ENCODE measurements at places on chromosomes 1 and 21.

DNA sequence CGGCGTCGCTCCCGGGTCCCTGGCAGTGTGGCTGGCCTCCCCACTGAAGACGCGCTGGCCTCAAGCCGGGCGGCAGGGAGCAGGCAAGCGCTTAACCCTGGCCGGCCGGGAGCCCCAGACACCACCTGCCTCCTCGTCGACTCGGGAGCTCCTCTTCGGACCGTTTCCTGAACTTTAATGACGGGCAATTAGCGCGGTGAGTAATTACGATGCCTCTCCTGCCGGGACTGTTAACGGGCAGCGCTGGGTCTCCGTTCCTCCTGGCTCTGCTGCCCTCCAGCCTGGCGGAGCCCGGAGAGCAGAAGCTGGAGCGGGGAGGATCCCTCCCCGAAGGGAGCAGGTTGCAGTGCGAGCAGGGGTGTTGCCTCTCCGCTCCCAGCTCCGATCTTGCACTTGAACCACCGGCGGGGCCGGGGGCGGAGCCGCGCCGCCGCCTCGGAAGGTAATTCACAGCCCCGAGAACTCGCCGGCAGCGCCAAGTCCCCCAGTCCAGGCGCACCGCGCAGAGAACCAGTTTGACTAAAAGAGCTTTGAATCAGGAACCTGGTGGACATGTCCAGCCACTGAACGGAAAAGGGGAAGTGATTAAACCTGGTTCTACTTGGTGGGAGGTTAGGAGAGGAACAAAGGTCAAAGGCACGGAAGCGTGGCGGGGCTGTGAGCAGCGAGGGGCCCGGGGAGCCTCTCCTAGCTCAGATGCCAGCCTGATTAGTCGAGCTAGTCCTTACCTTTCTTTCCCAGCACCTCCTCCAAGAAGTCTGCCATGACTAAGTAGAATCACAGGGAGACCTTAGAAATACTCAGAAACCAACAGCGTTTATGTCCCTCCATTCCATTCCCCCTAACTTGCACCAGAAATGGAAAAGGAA lies 18.3 kb upstream of the PLEKHA6 start:
- DNase-seq: no peak

DNA sequence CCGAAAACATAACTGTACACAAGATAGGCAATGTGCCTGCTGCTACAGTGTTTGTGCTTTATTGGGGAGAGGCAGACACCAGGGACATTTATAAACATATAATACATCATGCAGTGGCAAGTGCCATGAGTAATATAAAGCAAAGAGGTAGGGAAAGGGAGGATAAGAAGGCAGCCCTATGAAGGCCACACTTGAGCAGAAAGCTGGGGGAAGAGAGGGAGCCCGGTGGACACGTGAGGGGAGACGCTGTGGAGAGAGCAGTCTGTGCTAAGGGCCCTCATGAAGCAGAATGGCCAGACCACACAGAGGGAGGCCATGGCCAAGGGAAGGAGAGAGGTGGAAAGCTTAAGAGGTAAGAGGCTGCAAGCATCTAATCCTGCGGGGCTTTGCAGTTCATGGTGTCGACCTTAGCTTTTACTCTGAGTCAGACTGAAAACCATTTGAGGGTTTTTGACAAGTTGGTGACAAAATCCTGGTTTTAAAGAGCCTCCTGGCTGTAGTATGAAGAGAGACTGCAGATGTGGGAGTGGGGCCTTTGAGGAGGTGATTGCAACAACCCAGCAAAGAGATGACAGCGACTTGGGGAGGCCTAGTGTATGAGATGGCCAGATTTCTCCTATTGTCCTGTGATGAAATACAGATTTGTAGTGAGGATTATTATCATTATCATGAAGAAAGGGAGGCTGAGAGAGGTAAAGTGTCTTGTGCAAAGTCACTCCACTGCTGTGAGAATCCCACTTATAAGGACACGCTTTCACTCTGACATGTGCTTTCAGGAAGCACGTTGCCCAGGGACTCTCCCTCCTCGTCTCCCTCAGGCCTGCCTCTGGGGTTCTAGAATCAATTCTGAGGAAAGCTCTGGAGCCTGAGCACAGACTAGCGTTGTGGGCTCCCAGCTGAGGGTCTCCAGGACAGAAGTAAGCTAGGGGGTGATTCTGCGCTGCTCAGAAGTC lies 192.9 kb downstream of the RHOU start:
- DNase-seq: no peak

DNA sequence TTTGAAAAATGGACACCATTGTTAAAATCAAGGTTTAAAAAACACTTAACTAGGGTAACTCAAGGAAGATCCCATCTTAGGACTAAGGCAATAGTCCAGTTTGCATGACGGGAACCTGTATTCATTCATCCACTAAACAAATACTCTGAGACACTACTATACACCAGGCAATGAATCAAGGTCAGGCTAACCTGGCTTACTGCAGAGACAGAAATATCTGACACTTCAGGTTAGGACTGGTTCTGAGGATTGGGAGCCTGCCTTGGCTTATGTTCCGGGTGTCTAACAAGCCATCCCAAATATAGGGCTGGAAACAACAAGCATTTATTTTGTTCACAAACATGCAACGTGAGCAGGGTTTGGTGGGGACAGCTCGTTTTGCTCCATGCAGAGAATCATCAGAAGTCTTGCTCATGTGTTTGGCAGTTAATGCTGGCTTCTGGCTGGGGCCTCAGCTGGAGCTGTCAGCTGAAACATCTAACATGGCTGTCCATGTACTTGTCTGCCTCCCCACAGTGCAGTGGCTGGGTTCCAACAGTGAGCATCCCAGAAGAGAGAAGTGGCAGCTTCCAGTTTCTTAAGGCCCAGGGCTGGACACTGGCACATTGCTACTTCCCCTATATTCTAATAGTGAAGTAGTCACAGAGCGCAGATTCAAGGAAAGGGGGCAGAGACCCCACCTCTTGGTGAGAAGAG lies 37.0 kb upstream of the CAMK1G start:
- no peak for DNase-seq

GRCh38 chr1:51986718-51987117 lies 3.8 kb downstream of the RAB3B start:
- no peak for DNase-seq

DNA sequence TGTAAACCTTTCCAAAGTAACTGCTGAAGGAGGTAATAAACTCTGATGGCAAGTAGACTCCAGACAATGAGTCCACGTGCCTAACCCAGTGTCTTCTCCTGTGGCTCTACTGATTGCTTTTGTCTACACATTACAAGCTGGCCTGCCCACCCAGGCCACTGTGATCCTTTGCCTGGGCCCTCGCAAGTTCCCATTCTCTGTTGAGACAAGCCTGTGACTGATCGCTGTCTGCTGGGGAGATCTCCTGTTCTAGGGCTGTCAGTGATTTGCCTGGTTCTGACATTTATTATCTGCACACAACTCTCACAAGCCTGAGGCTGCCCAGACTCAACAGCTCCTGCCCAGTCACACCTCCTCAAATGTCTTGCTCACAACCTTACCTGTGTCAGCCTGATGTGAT lies 81.4 kb downstream of the CYYR1 start:
- DNase-seq: no peak

DNA sequence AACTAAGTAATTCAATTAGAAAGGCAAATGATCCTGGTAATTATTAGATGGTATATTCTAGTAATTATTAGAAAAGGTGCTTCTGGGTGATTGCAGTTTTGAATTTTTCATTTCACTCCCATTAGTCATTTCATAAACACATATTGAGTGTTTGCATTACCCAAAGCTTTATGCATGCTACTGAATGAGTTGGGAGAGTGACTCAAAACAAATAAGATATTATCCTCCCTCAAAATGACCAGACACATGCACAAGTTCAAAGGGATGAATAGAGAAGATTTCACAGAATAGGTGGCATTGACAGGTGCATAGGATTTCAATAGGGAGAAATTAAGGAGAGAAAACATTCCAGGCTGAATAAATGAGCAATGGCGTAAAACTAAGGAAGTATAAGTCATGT lies 84.7 kb downstream of the PHTF1 start:
- DNase-seq: no peak

- no peak for DNase-seq
Observed at GRCh38 chr1:21205416-21205815, 28.7 kb upstream of the EIF4G3 start.

DNA sequence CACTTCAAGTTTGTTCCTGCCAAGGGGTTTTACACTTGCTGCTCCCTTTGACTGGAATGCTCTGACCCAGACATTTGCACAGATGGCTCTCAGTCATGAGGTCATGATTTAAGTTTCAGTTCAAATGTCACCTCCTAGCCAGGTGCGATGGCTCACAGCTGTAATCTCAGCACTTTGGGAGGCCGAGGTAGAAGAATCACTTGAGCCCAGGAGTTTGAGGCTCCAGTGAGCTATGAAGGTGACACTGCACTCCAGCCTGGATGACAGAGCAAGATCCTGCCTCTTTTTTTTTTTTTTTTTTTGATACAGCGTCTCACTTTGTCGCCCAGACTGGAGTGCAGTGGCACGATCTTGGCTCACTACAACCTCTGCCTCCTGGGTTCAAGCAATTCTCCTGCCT lies 4.5 kb upstream of the ZMYM4 start:
- DNase-seq: no peak

GRCh38 chr1:85196358-85196757 lies 4.5 kb downstream of the SYDE2 start:
- no peak for DNase-seq

GRCh38 chr1:156270314-156270713 lies 12.3 kb downstream of the SMG5 start:
- DNase-seq: no peak

GRCh38 chr21:36076878-36077655 lies 7.2 kb downstream of the CBR1 start:
- no peak for DNase-seq

- DNase-seq: no peak
Observed at GRCh38 chr1:169483500-169483966, 2.2 kb downstream of the SLC19A2 start.

DNA sequence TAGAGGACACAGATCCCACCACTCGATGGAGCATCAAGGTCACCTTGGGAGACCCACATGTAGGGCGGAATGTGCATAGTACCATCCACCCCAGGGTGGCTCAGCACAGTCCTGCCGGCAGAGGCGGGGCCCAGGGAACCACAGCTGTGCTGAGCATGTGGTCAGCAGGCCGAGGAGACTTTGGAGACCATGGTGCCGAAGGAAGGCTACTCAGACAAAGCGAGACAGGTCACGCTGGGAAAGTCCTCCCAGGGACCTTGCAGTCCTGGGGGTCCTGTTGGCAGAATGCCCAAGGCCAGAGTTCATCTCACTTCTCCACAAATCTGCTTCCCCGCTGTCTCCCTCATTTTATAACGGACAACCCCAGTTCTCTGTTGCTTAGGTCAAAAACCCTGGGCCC lies 22.5 kb downstream of the WNT3A start:
- DNase-seq: no peak

GRCh38 chr21:44701541-44701940 lies 4.6 kb downstream of the KRTAP10-12 start:
- DNase-seq: no peak

- no peak for DNase-seq
Observed at GRCh38 chr21:33831962-33832659, 83.5 kb downstream of the ATP5PO start.

- no peak for DNase-seq
Observed at GRCh38 chr1:98940069-98940721, 64.5 kb downstream of the PLPPR5 start.

DNA sequence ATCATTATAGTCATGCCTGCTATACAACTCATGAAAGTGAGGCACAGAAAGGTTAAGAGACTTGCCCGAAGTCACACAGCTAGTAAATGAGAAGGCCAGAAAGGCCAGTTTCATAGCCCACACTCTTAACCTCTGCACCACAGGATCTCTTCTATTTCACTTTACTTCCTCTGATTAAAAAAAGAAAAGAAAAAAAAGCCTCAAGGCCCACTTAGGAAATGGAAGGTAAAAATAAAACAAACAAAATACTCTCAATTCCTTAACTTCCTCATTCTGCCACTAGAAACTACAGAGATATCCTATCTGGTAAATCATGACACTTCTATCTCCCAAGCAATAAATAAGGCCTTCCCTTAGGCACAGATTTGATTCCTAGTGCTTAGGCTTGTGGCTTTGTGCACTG lies 7.6 kb upstream of the ENAH start:
- no peak for DNase-seq

DNA sequence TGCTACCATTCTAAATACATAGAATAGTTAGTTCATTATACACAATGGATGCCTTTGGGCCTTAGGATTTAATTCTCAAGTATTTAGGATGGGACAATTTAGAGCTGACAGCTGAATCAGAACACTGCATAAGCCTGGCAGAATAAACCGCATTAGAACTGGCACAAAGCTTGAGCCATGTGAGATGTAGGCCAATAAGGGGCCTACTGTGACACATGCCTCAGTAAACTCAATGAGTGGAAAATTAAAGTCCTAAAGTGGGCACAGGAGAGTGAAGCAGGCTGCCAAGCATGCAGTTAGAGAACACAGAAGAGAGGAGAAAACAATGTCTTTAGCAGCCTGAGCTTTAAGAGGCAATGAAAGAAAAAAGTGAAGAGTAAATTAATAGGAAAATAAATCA lies 24.3 kb downstream of the SCYL3 start:
- DNase-seq: no peak

- no peak for DNase-seq
Observed at GRCh38 chr1:171717062-171717718, 24.7 kb downstream of the VAMP4 start.

DNA sequence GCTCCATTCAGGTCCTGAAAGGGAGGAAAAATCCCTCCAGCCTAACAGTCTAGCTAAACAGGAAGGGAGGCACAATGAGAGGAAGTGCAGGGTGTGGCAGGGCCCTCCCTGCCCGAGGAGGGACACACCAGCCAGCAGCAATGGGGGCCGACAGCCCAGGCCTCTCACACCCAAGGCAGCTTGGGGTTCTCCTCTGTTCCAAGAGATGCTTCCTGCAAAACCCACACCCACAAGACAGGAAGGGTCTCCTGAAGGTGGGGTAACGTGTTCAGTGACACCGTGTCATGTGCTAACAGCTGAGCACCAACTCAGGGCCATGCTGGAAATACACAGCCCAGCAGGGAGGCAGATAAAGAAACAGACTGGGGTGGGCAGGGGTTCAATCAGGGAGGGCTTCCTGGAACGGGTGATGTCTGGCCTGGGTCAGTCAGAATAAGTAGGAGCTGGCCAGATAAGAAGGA lies 10.2 kb downstream of the ECE1 start:
- no peak for DNase-seq

DNA sequence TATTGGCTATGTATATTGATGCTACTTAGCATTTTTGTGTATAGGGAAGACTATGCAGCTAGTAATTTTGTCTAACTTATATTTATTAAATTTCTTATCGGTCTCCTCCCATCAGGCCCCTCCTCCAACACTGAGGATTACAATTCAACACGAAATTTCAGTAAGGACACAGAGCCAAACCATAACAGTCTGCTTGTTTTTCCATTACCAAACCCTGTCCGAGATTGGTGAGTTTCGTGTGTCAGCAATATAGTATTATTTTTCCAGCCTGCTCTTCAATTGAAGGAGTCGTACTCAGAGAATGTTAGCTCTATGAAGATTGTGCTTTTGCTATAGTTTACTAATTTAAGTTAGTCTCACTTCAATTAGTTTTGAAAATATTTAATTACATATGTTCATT lies 1495.3 kb downstream of the MRPL39 start:
- DNase-seq: no peak

GRCh38 chr1:207071426-207071825 lies 17.2 kb upstream of the C4BPB start:
- no peak for DNase-seq

- DNase-seq: no peak
Observed at GRCh38 chr1:30757352-30758120, at the start of gene LAPTM5. TSS of gene LAPTM5 (minus strand) at chr1:30757774. CDS start at chr1:30757745, 29 bp downstream.
